ENCODE measurements at places on chromosomes 7 and 10.

DNA sequence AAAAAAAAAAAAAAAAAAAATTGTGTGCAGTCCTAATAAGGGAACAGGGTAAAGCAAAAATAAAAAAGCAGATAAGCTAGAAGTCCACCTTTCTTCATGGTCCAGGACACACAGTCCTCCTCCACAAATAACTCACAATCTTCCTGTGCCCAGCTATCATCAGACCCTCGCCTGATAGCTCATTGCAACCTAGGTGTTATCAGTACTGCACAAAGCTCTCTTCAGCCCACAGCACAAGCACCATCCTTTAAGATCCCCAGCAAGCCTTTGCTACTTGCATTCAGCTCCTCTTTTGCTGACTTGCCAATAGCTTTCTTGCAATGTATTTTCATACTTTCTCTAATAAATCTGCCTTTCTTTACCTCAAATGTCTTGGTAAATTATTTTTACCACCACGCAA is 5.0 kb downstream of the NDUFA5 start:
- no peak for DNase-seq

DNA sequence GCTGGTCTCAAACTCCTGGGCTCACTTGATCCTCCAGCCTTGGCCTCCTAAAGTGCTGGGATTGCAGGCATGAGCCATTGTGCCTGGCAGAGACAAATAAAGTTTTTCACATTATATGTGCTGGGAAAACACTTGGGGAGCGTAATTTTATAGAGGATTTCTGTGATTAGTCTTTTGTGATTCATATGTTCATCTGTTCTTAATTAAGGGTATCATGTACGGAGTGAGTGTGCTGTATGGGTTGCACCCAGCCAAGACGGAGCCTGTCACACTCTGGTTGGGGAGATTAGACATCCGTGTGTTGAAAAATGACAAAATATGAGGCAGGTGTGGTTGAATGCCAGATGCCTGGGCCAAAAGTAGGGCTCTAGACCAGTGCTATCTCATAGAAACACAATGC is 10.3 kb downstream of the ADRB1 start:
- no peak for DNase-seq

GRCh38 chr7:24108906-24109376 is 175.0 kb upstream of the NPY start:
- no peak for DNase-seq

- DNase-seq: no peak
Observed at GRCh38 chr10:33229252-33229948, 105.1 kb downstream of the NRP1 start.

DNA sequence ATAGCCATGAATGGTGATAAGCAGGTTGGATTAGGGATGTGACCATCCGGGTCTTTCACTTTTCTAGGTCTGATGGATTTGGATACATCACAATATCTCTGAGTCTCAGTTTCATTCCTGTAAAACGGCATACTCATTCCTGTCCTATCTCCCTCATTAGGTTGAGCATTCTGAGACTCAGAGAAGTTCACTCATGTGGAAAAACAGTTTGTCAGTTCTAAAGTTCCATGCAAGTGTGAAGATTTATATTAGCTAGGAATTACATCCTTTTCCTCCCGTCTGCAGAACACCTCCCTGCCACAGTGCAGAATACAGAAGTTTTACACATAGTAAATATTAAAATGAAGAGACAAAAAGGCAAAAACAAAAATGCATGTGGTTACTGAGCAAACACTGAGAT is 94.2 kb upstream of the SLC25A13 start:
- DNase-seq: no peak

DNA sequence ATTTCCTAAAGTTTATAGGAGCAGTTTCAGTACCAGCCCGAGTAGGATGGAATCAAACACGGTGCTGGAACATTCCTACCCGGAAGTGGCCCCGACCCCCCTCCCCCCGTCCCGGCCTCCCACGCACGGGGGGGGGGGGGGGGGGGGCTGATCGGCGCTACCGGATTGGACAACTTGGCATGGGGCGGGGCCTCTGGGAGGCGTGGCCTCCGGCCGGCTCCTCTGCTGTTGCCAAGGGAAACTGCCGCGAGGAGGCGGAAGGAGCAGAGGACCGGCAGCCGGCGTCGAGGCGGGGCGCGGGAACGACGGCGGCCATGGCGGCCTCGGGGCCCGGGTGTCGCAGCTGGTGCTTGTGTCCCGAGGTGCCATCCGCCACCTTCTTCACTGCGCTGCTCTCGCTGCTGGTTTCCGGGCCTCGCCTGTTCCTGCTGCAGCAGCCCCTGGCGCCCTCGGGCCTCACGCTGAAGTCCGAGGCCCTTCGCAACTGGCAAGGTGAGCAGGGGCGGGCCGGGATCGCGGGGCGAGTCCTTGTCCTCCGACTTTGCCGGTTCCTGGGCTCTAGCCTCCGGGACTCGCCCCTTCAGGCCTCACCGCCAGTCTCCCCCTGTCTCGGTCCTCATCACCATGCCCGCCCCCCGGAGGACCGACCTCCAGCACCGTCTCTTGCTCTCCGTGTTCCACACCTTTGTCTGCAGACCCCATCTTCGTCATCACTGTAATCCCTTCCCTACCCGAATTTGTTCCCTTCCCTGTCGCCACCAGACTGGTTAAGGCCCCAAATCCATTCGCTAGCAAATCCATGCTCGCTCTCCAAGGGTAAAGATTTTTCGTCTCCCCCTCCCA is at the start of gene RHBDD2:
Gene RHBDD2 (plus strand): TSS at position 266 of the 843 bp plus-strand sequence. CDS start 49 bp downstream, at position 315.
- peak; percentile 76 for DNase-seq

- no peak for DNase-seq
Observed at GRCh38 chr10:23367896-23368595, 23.4 kb upstream of the C10orf67 start.

- DNase-seq: no peak
Observed at GRCh38 chr7:89780291-89780690, 374.0 kb upstream of the STEAP1 start.

- peak; percentile 48 for DNase-seq
Observed at GRCh38 chr7:40468891-40469864, 334.4 kb downstream of the SUGCT start.

GRCh38 chr10:5632446-5632845 is 33.9 kb downstream of the ASB13 start:
- no peak for DNase-seq

DNA sequence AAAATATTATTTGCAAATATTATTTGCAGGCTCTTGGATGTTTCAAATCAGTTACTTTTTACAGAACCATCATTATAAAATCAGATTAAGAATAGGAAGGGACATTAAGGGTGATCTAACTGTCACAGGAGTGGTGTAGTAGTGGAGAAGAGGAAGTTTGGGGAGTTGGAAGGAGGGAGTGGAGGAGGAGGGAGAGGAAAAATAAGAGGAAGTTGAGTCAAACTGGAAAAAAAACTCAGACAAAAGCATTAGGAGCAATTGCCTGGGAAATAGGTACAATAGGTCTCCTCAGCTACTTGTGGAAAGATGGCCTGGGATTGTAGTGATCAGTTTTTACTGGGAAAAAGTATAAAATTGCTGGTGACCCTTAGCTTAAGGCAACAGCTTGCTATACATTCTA is 77.7 kb upstream of the GPR37 start:
- no peak for DNase-seq

- peak; percentile 78 for DNase-seq
Observed at GRCh38 chr7:47482013-47482875, 99.7 kb downstream of the TNS3 start.

GRCh38 chr10:94006591-94007550 is 13.1 kb downstream of the PLCE1 start:
- peak; percentile 64 for DNase-seq

GRCh38 chr7:84528756-84529479 is 334.3 kb upstream of the SEMA3A start:
- no peak for DNase-seq

GRCh38 chr10:50419091-50419490 is 167.8 kb upstream of the ASAH2 start:
- no peak for DNase-seq

- DNase-seq: no peak
Observed at GRCh38 chr7:26237035-26237807, 35.7 kb downstream of the CBX3 start.

DNA sequence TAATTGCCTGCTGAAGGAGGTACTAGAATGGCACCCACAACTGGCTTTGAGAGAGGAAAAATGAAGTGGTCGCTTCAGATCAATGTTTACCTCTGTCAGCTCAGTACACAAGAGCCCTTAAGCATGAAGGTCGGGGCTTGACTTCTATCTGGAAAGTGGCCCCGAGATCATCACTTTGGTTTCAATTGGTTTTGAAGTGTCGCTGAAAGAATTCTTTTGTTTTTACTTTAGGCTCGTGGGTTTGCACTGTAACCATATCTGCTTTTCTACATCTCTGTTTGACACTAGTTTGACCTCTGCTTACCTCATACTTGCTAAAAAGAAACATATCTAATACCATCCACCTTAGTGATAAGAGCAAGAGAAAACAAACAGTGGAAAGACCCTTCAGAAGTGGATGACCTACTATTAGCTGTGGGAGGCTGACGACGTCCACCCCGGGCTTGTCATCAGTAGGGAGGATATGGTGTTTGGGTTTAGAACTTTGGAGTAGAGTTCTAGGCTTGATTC is 361.8 kb downstream of the GATA3 start:
- no peak for DNase-seq

DNA sequence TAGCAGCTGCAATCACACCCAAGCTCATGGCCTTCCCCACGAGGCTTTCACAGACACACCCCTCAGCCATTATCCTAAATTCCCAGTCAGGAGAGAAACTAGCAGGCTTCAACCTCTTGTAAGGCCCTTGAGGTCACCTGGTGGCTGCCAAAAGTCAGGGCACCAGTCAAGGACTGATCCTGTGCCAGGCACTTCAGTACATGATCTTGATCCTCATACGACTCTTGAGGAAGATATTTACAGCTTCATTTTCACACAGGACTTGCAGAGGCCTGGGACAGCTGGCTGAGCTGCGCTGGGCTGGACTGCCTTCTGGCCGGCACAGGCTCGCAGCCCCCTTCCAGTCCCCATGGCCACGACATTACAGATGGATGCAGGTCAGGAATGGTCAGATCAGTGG is 8.8 kb downstream of the PDAP1 start:
- DNase-seq: no peak

Measured in HS-27A (cell line).